ENCODE measurements at places on chromosomes 7 and 10.
A peak's percentile ranks its signal among the peaks of the same experiment; 100 is the strongest.

- DNase-seq, result no peak
Observed at GRCh38 chr10:69269761-69270160, 8.5 kb upstream of the HK1 start.

DNA sequence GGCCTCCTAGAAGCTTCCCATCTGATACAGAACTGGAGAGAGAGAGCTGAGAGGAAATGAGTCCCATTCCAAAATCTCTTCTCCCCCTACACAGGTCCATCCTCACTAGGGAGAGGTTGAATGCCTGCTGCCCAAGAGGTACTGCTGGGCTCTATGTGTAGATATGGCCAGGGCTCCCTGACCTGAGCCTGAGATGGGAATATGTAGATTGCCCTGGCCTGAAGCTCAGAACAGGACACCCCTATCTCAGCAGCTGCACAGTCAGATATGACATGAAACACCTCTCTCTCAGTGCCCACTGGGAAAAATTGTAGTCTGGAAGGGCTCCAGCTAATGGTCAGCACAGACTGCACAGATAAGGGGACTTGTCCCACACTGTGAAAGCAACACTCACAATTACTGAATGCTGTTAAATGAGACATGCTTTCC, 3.1 kb upstream of the IFIT1B start:
- DNase-seq, result no peak

- no peak for DNase-seq
Observed at GRCh38 chr7:24882989-24883621, 96.9 kb downstream of the OSBPL3 start.

DNA sequence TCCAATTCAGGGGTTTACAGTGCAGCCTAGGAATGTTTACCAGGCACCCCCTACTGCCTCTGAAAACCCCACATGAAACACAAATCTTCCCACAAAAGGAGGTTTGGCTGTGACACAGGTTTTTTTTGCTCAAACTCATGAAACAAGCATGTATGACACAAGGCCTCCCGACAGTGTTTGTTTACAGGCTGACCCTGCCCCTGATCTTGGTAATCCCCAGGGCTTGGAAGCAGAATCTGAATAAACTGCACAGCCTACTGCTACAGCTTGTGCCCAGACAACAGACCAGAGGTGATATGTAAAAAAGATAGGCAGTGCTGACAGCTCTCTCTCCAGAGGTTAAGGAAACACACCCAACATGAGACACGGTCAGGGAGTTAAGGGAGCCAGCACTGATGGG, 184.2 kb downstream of the KMT2E start:
- DNase-seq, result no peak

GRCh38 chr7:127879436-127879835, 151.8 kb downstream of the LRRC4 start:
- DNase-seq, result no peak

DNA sequence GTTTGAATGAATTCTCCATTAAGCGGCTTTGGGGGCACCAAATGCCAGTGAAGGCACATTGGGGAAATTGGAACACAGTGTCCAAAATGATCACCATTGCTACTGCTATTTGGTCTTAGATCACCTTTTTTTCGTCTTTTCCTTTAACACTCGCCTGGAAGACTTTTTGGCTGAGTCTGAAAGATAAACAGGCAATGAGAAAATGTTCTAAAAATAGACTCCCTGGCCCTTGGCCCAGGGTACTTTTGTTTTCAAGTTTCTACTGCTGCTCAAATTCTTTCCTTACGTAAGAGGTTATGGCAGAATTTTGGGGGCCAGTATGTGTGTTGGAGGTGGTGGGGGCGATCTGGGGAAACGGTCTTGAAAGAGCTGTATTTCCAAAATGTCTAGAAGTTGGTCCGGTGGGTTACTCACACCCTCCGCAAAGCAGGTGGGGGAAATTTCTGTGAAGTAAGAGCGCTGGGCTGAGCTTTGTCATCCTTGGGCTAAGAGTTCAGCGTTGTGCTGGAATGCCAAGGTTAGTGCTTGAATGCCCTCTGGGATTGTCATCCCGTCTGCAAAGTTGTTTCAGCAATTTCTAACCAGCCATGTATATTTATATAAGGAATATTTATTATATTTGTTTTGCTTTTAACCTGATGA, 1.3 kb upstream of the ITPRIP start:
- no peak for DNase-seq

DNA sequence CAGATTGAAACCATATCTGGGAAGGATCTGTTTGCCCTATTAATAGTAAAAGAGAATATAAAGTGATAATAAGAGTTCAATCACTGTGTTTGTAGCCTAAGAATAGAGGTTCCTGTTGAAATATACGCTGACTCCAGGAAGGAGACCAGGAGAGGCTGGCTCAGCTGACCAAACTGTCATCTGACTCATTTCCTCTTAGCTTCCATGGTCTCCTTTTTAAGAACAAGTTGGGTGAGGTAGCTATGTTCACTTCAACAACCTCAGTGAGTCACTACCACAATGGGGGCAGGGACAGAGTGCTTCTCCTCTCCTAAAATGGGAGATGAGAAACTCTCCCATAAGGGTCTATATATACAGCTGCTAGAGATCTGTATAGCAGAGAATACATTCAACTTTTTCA, 543.3 kb downstream of the CALN1 start:
- DNase-seq, result no peak

GRCh38 chr7:77199013-77199966, at the start of gene FGL2:
FGL2 (minus strand) TSS chr7:77199819; CDS start chr7:77199793, 26 bp downstream.
- peak; percentile 13 for DNase-seq

- DNase-seq, result no peak
Observed at GRCh38 chr7:8160779-8161345, 101.1 kb downstream of the ICA1 start.

- no peak for DNase-seq
Observed at GRCh38 chr10:13018171-13018570, 16.7 kb upstream of the CCDC3 start.

DNA sequence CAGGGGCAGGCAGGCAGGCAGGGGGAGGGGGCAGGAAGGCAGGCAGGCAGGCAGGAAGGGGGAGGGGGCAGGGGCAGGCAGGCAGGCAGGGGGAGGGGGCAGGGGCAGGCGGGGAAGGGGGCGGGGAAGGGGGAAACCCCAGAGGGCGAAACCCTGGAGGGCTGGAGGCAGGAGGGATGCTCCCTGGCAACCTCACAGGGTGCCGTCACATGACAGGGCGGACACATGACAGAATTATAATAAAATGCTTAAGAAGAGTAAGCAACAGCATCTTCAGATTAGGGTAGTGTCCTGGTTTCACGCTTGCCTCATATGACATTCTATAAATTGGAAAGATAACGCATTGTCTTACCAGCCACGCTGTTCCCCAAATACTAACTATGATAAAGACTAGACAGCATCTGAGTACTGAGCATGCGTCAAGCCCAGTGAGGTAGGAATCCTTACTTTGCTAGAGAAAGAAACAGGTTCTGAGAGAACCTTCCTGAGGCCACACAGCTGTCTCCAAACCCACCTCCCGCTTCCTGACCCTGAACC, 131.6 kb downstream of the DIP2C start:
- no peak for DNase-seq

GRCh38 chr7:155495440-155496248, 37.7 kb downstream of the EN2 start:
- DNase-seq, result no peak

DNA sequence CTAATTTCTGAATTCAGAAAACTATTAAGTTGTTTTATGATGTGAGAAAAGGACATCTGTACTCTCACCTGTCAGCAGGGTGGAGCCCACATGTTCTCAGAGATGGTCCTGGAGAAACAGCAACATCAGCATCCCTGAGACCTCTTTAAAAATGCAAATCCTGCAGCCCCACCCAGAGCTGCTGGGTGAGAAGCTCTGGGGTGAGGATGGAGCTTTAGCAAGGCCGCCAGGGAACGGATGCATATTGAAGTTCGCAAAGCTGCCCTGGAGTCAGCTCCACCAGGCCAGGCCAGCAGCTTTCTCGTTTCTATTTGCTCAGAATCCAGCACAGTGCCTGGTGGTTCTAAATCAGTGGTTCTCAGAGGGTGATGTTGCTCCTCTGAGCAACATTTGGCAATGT, 49.1 kb downstream of the PRKCQ start:
- no peak for DNase-seq

GRCh38 chr10:92238586-92239098, 52.2 kb downstream of the CPEB3 start:
- DNase-seq, result no peak

GRCh38 chr10:43892062-43892770, 243.5 kb upstream of the ZNF32 start:
- DNase-seq, result no peak

- DNase-seq, result no peak
Observed at GRCh38 chr10:97533888-97534287, 35.2 kb downstream of the UBTD1 start.

DNA sequence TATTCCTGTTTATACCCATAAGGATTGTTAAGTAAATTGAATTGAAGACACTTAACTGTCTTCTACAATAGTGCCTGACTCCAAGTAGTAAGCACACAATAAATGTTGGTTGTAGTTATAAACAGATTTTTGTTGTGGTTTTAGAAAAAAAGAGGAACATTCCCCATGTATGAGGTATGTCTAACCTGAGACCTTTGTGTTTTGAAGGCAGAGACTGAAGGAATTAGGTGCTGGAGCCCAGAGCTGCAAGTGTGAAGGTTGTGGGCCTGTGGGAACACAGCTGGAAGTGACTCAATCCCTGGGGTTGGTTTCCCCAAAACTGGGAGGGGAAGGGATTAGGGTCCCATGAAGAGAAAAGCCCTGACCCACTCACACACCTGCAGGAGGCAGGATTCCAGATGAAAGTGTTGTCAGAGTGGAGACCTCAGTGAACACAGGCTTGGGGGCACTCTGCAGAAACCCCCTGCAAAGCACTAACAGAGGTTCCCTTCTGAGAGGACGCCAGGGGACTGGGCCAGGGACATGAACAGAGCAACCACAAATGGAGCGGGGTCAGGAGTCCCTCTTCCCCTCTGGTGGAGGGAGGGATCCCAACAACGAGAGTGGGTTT, 265.1 kb upstream of the KLF14 start:
- DNase-seq, result no peak

GRCh38 chr7:155581954-155582353, 35.6 kb upstream of the CNPY1 start:
- DNase-seq, result no peak

DNA sequence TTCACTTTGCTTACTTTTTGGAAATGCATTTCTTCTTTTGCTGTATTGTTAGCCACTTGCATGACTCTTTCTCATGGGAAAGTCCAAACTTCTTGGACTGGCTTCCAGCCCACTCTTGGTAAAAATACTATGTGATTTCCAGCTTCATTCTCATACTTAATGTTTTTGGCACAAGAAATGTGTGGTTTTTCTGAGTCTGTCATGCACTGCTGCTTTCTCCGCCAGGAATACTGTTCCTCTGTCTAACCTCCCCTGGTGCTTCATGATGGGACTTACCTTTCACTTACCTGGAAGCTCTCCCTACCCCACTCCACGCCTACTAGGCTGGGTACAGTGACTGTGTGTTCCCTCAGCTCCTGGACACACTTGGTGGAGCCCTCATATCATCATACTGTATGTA, 18.7 kb downstream of the MGAM2 start:
- DNase-seq, result no peak

DNA sequence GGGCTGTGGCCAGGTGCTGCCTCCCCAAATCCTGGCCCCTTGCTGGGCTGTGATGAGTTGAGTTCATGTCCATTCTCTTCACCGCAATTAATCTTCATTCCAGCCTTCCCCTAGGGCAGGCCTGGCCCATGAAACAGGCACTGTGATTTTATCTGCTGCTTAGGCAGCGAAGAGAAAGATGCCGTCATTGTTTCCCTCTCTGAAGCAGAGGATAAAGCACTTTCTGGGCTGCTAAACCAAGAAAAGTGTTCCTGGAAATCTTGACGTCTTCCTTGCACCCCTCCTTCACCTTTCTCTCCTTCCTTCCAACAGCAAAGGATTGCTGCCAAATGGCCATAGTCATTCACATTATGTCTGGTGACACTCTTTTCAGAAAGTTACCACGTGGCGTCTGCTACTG, 265.9 kb downstream of the ZEB1 start:
- DNase-seq, result no peak

- DNase-seq, result no peak
Observed at GRCh38 chr7:24826662-24827020, 69.4 kb upstream of the GSDME start.

GRCh38 chr7:20595971-20596370, 19.5 kb upstream of the ABCB5 start:
- DNase-seq, result no peak

GRCh38 chr10:77391605-77392235, 245.9 kb downstream of the KCNMA1 start:
- peak; percentile 60 for DNase-seq

DNA sequence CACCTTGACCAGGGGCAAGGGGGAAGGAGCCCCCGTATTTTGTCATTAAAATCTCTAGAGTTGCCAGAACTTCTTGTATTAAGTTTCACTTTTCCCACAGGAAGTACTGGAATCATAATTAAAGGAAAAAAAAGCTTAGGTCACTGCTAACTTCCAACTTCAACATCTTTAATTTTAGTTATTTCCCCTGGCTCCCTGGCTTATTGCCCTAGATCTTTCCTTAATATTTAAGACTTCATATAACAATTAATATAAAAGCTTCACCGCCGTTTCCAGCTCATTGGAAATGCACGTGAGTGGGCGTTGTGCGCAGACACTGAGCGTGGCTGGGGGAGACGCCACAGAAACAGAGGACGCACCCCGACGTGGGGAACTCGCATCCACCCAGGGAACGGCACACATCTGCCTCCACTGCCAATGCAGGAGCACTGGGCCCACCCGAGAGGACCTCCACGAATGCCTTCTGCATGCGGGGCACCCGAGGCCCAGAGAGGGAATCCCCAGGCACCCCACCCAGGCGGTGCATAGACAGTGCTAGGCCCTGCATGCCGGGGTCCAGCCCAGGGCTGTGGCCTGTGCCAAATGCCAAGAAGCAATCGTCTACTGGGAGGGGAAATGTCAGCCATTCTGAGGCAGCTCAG, 72.2 kb downstream of the ADARB2 start:
- DNase-seq, result no peak

DNA sequence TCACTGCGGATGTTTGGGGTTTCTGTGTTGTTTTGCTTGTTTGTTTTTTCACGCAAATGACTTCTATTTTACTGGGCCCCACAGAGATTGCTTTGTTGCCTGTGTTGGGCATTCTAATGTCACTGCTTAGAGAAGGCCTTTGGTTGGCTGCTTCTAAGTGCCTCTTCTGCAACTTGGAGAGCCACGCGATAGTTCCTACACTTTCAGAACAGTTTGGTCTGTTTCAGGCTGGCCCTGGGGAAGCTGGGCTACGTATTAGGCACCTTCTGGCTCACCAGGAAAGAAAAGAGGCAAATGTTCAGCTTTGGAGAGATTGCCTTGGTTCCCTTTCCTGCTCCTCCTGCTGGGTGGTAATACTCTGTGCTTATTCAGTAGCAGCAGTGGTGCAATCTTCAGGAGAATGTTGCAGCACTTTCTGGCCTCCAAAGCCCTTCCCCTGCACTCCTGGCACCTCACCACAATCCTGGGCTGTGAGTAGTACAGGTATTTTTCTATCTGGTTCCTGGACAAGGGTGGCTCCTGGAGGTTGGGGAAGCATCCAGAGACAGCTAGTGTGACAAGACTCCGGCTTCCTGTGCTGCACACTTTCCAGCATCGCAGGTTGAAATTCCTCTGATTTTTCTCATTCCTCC, 1.2 kb downstream of the ANTXRL start:
- no peak for DNase-seq

GRCh38 chr7:123580406-123581161, 21.0 kb upstream of the ASB15 start:
- DNase-seq, result no peak

Data from urinary bladder (tissue), 4 donors.